ENCODE measurements at places on chromosomes 6 and 20.

DNA sequence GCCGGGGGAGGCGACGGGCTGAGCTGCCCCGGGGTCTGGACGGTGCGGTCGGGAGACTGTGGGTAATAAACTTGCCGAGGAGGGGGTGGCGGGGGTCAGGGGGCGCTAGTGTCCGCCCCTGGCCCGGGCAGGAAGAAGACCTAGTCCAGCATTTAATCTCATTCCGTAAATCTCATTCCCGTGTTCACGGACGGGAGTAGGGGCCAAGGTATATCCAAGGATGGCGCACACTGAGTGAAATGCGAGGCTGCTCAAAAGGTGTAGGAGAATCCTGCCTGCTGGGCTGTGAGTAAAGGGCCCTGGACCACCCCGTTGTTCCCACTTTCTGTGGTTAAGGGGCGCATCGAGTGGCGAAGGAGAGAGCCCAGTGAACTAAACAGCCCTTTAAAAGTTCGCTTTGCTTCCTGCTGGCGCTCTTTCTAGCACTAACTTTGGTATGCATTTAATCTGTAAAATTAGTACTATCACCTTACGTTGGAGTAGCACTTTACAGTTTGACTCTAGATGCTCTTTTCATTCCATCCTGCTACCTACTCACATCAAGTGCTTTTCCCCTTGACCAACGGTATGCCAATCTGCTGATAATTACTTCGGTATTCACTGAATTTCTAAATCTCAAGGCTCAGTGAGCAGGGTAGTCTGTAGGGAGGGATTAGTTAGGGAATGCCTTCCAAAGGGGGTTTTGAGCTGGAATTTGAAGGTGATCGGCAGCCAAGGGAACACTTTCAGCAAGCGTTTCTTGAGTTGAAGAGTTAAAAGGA lies 730 bp downstream of the PARD6B start:
- DNase-seq = no peak

DNA sequence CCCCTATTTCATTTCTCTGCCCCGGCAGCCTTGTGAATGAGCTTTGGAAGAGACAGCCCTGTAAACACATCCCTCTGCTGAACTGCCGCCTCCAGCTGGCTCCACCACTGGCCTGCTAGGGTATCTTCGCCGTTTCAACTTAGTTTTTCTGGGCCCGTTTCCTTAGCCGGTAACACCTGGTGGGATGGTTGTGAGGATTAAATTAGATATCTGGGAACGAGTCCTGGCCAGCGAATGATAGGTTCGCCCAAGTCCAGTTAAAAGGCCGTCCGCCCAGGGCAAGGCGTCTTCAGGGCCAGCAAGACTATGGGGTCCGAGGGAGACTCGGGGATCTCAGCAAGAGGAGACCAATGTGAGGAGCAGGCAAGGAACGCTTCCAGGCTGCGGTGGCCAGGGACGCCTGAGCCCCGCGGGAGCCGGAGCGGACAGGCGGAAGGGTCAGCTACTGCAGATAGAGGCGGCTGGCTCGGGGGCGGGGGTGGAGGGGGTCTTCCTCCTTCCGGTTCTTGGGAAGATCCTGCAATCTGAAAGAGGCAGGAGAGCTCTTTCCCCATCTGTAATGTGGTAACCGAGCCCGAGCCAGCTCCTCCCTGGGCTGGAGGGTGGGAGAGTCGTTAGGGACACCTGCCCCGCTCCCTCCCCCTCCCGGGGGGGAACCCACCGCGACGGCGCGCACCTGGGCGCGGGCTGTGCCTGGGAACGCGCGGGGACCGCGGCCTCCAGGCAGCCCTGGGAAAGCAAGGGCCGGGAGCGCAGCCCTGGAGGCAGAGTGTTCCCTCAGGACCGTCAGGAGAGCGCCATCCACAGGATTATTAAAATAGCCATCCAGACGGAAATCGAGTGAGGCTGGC lies 4.5 kb upstream of the PTCRA start:
- no peak for DNase-seq

- DNase-seq = no peak
Measured at GRCh38 chr6:72390548-72390947, 231.3 kb upstream of the KCNQ5 start.

GRCh38 chr20:51583073-51583472 lies 40.6 kb upstream of the NFATC2 start:
- DNase-seq = no peak

DNA sequence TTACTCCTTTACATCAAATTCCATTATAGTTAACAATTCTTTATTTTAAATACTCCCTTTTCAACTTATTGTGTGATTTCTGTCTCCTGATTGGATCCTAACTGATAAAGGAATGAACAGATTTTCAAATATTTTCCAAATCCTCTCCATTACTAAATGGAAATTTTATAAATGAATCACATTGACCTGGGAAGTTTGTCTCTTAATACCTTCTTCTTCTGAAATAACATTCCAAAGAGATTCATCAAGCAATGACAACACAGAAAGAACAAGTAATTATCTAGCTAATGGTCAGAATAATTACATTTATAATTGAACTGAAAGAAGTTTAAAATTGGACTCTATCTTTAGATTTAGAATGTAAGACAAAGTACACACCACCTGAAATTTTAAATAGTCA lies 515.4 kb upstream of the PTCHD4 start:
- DNase-seq = no peak

GRCh38 chr6:34819571-34820480 lies 27.9 kb downstream of the BLTP3A start:
- DNase-seq = no peak

DNA sequence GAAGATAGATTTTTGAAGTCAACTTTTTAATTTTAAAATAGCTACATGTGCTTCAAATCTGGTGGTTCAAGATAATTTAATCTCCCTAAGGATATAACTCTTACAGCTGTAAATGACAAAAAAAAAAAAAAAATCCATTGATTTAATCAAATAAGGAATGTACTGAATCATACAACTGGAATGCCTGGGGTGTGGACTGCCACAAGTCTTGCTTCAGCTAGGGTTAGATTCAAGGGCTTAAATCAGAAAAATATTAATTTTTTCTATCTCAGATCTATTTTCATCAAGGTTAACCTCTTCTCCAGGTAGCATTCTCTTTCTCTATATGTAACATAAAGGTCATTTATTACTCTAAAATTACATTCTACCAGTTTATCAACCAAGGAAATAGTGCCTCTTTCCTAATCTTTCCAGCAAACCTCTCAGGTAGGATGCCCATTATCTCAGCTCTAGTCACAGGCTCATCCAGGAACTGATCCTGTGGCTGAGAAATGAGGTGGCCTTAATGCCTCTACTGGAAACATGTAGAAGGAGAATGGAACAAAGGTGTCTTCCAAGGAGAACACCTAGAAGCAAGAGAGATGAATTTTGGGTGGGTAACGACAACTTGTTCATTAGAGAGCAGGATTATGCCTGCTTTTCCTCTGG lies 466.9 kb downstream of the CBLN4 start:
- DNase-seq = no peak

DNA sequence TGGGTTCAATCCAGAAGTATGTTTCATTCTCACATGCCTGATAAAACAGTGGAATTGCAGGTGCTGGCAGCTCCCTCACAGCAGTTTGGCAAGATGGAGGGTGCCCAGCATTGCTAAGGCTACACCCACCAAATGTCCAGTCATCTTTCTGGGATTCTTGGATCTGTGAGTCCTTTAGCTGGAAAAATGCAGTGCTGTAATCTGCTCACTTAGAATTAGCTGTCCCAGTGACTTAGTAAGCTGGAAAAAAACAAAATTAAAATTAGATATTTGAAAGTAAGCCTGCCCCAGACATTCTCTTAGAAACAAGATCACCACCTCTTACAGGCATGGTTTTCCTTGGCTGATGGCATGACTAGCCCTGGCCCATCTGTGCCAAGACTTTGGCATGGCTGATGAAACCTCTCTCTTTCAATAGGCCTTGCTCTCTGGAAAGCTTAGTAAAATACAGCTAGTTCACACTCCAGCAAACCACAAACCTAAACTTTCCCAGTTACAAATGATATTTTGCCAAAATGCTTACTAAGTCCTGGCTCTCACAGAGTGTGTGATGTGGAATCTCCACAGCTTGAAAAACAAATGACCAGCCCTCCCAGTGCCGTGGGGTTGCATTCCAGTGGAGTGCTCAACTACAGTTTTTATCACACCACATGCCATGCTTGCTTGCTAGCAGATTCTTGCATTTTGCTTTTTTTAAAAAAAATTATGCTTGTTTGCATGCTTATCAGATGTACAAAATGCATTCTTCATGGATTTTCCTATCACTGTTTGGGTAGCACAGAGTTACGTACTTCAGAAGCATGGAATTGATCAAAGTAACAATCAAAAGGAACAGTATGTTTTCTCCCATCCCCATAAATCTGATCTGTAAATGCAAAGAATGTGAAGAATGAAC lies 261.5 kb downstream of the EYA4 start:
- peak; percentile 20 for DNase-seq

DNA sequence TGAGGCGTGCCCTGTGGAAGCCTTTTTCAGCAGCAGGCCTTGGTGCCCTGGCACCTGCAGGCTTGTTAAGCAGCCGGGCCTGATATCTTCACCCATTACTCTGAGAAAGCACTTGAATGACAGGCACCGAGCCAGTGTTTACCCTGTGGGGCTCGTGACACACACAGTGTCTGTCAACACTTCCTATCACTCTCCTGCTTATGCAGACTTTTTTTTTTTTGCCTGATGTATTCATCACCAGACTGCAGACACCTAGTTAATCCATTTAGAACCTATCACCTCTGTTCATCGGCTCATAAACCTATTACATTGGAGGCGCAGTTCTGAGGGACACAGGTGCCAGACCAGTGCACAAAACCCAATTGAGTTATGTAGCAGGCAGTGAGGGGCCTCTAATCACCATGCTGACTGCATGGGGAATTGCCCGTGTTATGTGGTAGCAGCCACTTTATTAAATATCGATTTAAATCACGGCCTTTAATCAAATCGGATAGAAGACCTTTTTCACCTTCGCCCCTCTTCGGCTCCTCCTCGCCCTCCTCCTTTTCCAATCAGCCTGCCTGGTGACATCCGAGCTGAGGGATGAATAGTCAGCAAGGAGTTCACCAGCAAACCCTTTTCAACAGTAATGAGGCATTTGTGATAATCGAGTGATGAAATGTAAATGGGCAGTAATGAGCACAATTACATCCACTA lies 962.9 kb upstream of the SLC35B3 start:
- peak; percentile 16 for DNase-seq

GRCh38 chr6:12598919-12599318 lies 117.6 kb upstream of the PHACTR1 start:
- no peak for DNase-seq

- no peak for DNase-seq
Measured at GRCh38 chr20:49395183-49395582, 87.3 kb downstream of the KCNB1 start.

DNA sequence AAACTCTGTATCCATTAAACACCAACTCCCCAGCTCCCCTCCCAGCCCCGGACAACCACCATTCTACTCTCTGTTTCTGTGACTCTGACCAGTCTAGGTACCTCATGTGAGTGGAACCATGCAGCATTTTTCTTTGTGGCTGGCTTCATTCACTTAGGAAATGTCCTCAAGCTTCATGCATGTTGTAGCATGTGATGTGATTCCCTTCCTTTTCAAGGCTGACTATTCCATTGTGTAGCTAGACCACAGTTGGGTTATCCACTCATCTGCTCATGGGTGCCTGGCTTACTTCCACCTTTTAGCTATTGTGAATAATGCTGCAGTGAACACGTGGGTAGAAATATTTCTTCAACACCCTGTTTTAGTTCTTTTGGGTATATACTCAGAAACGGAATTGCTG lies 8.8 kb upstream of the BPHL start:
- peak; percentile 70 for DNase-seq

- DNase-seq = peak; percentile 90
Measured at GRCh38 chr20:63980317-63980805, 571 bp upstream of the PRPF6 start.

- no peak for DNase-seq
Measured at GRCh38 chr20:35116258-35116657, 23.7 kb upstream of the TRPC4AP start.

GRCh38 chr20:47154089-47154488 lies 202.4 kb downstream of the ZMYND8 start:
- no peak for DNase-seq

- DNase-seq = no peak
Measured at GRCh38 chr6:130674604-130675003, 152.6 kb upstream of the SMLR1 start.

- no peak for DNase-seq
Measured at GRCh38 chr6:151330130-151330696, 61.1 kb downstream of the ZBTB2 start.

- no peak for DNase-seq
Measured at GRCh38 chr6:29685718-29686326, 4.9 kb upstream of the ZFP57 start.

- DNase-seq = peak; percentile 3
Measured at GRCh38 chr20:21719592-21720214, 14.2 kb downstream of the PAX1 start.

- DNase-seq = peak; percentile 48
Measured at GRCh38 chr6:41536795-41537758, 9.1 kb upstream of the FOXP4 start.

DNA sequence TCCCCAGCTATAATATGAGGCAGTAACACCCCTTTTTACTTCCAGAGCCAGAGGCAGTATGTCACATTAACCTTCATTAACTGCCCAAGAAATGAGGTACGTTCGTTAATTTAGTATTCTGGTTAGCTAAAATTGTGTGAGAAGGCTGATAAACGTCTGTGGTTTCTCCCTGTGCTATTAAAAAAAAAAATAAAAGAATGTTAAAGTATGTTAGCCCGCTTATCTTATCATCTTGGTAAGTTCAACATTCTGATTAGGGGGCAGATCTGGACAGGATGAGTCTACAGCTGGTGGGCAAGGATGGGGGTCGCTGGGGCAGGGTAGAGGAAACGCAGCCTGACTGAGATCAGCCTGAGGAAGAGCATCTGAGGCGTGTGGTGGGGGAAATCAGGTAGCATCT lies 154.0 kb downstream of the PRL start:
- DNase-seq = no peak

DNA sequence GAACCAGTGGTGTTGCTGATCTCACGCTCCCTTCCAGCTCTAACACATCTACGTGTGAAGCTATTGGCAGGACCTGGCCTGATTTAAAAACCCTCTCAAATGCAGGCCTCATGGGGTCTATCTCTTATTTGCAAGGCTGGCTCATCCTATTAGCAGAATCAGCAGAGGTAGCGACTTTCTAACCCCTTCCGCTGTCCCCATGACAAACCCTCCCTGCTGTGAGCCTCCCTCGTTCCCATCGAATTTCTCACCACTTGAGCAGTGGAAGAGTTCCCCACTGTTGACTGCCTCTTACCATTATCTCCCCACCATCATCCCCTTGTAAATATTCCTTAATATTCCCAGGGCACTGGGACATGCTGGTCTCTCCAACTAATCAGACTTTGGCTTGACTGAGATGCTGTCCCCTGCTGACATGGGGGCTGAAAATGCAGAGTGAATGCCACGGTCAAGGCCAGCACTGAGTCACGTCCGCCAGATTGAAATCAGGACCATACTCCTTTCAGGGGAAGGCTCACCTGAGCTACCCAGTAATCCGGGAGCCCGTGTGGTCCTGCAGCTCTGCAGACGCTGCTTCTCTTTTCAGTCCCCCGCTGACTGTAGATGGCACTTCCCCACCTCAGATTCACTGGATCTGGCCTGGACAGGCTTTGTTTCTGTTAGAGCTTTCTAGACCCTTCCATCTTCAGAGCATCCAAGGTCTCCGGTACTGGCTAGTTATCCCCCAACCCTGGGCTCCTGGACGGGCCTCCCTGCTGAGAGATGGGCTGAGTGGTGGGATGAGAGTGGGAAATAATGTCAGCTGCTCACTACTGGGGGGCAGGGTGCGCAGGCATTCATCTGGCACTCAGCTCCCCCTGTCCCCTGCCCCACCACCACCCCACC lies 23.1 kb downstream of the AAR2 start:
- DNase-seq = no peak

GRCh38 chr6:166584155-166584554 lies 2.3 kb downstream of the RAMACL start:
- no peak for DNase-seq

- peak; percentile 8 for DNase-seq
Measured at GRCh38 chr6:121305957-121306607, 28.2 kb downstream of the TBC1D32 start.

Measured in epithelial cell of prostate (primary cell).